ENCODE measurements at places on chromosomes 7 and 10.

- no peak for DNase-seq
These were observed 8.8 kb upstream of the GRB10 start for GRCh38 chr7:50791363-50791937.

DNA sequence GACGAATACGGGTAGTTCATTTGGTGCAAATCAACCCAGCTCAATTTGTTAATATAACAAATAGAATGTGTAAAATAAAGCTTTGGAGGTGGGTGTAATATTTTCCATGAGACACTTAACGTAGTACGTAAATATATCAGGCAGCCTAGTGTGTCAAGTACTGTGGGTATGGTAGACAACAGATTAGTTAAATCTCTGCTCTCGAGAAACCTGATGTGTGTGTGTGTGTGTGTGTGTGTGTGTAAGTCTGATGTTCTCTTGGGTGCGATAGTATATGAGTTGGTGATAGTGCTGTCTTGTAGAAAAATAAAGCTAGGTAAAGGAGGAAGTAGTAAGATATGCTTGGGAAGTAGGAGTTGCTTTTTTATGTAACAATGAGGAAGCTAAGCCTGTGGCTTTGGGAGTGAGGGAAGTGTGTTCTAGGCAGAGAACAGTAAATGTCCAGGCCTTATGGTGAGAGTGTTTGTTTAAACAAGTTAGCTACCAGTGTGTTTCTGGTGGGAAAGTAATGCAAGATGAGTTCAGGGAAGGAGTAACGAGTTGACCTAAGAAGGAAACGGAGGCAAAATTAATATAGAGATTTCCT, 26.1 kb downstream of the WAC start:
- no peak for DNase-seq

GRCh38 chr7:41241641-41242040, 461.2 kb downstream of the INHBA start:
- no peak for DNase-seq

GRCh38 chr7:22250390-22250789, 106.6 kb downstream of the RAPGEF5 start:
- no peak for DNase-seq

GRCh38 chr7:99707096-99707495, 27.3 kb upstream of the CYP3A5 start:
- no peak for DNase-seq

- DNase-seq, result no peak
These were observed 18.3 kb upstream of the ZNF12 start for GRCh38 chr7:6725003-6725402.

GRCh38 chr10:53983431-53983830, 817.6 kb downstream of the PCDH15 start:
- no peak for DNase-seq

DNA sequence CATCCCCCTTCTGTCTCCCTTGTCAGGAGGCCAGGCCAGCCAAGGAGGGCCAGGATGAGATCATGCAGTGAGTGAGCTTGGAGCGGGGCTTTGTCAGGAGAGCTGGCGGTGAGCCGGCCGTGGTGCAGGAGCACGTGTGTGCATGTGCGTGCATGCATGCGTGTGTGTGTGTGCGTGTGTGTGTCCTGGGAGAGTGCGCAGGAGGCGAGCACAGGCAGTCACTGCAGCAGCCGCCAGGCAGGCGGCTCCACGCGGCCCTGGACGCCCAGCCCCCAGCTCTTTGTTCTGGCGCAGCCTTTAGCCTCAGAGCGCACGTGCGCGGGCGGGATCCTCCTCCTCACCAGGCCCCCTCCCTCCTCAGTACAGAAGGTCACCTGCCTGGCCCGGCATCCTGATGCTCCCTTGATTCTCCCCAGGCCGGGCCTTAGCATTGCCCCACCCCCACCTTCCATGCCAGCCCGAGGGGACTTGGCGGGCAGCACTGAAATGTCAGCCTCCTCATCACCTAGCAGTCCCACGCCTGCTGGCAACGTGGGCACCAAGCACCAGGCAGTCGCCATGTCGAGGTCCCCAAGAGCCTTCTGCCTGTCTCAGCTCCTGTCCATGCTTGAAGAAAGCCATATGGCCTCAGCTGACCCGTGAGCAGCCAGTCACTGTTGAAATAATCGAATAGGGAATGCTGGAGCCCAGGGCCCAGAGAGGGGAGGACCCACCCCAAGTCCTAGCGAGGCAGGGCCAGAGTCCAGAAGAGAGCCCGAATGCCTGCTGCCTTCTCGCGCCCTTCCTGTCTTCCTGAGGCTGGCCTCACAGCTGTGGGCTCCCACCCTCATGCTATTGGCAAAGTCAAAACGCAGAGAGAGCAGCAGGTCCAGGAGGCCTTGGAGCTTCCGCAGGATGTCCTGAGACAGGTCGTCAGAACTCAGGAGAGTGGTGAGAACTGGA, 125.9 kb upstream of the PPIF start:
- no peak for DNase-seq

- no peak for DNase-seq
These were observed 47.9 kb downstream of the RBM33 start for GRCh38 chr7:155692317-155692716.

- DNase-seq, result no peak
These were observed 42.2 kb upstream of the GRB10 start for GRCh38 chr7:50824882-50825281.

- no peak for DNase-seq
These were observed 157.3 kb downstream of the LRRC4 start for GRCh38 chr7:127873715-127874636.
